Stimulated activated CD4-positive, alpha-beta T cell treated with anti-CD3 and anti-CD28 coated beads, Interleukin-4, amount 100 ng/mL, for 48 hours (primary cell): ENCODE measurements at places on chromosomes 1 and 21.

GRCh38 chr1:177517546-177517945, 346.8 kb downstream of the BRINP2 start:
- DNase-seq = no peak

- DNase-seq = no peak
Observed at GRCh38 chr21:44805859-44806258, 4.2 kb upstream of the UBE2G2 start.

- DNase-seq = no peak
Observed at GRCh38 chr1:58809325-58810010, 25.6 kb upstream of the JUN start.

DNA sequence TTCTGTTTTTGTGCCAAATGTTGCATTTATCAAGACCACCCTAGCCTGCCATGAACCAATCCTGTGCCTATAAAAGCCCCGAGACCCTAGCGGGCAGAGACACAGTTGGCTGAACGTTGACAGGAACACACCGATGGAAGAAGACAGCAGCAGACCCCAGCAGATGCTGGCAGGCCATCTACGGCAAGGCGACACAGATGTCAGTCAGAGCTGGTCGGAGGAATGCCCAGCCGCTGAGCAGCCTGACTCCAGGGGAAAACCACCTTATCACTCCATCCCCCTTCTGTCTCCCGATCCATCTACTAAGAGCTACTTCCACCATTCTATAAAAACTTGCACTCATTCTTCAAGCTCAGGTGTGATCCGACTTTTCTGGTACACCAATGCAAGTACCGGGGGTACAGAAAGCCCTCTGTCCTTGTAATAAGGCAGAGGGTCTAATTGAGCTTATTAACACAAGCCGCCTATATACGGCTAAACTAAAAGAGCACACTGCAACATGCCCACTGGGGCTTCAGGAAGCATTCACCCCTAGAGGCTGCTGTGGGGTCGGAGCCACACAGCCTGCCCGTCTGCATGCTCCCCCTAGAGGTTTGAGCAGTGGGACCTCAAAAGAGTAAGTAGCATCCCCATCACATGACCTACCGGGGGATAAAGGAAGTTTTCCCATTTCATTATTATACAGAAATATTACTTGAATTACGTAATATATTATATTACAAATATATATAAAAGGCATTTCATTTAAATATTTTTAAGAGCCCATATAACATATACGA, 1156.3 kb upstream of the B3GALT2 start:
- DNase-seq = no peak

- no peak for DNase-seq
Observed at GRCh38 chr1:172991674-172992400, 58.9 kb downstream of the TNFSF18 start.

- DNase-seq = no peak
Observed at GRCh38 chr21:29289317-29289716, 9.4 kb upstream of the BACH1 start.

GRCh38 chr1:103517380-103518047, 8.0 kb upstream of the RNPC3 start:
- DNase-seq = no peak

- no peak for DNase-seq
Observed at GRCh38 chr1:145887631-145888030, 2.0 kb upstream of the ANKRD35 start.

GRCh38 chr1:178821134-178821866, 49.6 kb downstream of the ANGPTL1 start:
- DNase-seq = no peak

DNA sequence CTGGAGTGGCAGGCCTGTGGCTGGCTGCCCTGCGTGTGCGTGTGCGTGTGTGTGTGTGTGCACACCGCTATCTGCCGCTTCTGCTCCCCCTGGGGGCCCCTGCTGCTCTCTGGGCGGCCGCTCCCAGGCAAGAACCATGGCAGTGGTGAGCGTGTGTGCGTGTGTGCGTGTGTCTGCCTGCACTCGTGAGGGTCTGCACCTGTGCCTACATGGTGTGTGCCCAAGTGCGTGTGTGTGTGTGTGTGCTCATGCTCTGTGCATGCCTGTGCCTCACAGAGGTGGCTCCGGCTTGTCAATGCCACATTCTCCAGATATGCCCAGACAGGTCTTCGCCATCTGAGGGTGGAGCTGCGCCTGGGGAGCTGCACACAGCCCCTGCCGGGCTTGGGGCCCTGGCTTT, 18.7 kb upstream of the PEX10 start:
- no peak for DNase-seq

GRCh38 chr21:32135401-32136363, 143.2 kb downstream of the MIS18A start:
- no peak for DNase-seq

GRCh38 chr1:172203135-172203823, 217.2 kb upstream of the C1orf105 start:
- DNase-seq = no peak

DNA sequence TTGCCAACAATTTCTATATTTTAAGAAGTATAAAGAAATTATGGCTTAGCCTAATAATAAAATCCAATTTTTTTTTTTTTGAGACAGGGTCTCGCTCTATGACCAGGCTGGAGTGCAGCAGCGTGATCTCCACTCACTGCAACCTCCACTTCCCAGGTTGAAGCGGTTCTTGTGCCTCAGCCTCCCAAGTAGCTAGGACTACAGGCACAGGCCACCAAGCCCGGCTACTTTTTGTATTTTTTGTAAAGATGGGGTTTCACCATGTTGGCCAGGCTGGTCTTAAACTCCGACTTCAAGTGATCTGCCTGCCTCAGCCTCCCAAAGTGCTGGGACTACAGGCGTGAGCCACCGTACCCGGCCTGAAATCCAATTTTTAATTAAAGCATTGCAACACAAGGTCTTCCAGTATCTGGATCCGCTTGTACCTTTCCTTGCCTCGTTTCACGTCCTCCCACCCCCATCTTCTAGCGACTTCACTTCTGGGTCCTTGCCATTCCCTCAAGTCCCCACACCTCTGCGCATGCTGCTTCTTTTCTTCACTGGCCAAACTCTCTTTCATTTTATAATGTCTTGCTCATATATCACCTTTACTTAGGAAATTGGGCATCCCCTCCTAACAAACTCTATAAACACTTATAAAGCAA, 2.3 kb downstream of the FUBP1 start:
- DNase-seq = no peak

DNA sequence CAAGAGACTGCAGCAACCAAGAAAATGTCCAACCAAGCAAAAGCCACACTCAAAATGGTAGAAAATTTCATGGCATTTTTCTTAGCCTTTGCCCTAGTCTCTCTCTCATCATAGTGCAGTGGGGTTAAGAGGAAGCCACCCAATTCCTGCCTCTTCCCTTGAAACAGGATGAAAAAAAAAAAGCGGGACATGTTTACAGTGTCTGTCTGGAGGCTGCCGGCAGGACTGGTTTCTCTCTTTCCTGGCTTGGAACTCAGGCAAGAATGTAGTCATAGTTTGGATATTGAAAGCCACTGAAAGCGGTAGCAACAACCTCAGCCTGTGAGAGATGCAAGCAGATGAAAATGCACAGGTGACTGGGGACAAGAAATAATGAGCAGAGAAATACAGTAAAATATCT, 13.3 kb upstream of the TNFSF18 start:
- no peak for DNase-seq

DNA sequence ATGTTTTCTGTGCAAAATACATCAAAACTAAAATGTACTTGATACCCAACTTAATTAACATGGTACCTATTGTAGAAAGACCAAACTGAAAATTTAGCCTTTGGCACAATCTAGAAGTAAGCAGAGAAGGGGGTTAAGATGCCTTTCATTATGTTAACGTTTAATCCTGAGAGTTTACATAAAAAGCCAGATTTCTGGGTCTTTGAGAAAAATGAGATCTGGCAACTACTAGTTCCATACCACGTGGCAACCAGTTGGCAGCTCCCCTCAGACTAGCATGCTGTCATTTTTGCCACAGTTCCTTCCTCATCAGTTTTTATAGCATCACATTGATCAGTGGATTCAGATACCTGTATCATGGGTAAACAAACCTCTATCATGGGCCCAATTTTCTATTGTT, 1.5 kb downstream of the RO60 start:
- no peak for DNase-seq

GRCh38 chr1:185559684-185560331, 174.4 kb upstream of the HMCN1 start:
- peak; percentile 32 for DNase-seq

- DNase-seq = no peak
Observed at GRCh38 chr1:234670967-234671626, 61.1 kb upstream of the IRF2BP2 start.

- no peak for DNase-seq
Observed at GRCh38 chr1:101178341-101178687, 58.5 kb upstream of the S1PR1 start.

- DNase-seq = no peak
Observed at GRCh38 chr1:211732293-211732980, 57.0 kb upstream of the NEK2 start.

- DNase-seq = no peak
Observed at GRCh38 chr1:109819906-109820305, 56.2 kb upstream of the EPS8L3 start.

GRCh38 chr1:210233495-210234328, 1.1 kb downstream of the SERTAD4 start:
- no peak for DNase-seq
